ENCODE measurements at places on chromosomes 12 and 14.

- DNase-seq = no peak
Measured at GRCh38 chr12:109291117-109291516, 18.0 kb downstream of the FOXN4 start.

DNA sequence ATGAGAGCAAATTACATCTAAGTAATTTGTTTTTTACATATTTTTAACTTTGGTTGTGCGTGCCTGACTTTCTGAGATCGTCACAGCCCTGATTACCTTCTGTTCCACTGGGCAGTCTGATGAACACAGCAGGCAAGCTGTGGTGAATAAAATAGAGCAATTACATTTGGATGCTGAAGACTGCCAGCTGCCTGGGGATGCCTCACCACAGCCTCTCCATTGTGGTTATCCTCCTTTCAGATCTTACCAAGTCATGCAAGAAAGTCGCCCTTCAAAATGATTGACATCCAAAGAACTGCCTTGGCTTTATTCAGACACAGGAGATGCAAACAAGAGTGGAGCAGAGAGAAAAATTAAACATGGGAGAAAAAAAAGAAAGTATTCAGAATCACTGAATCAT lies 456.6 kb upstream of the TMPO start:
- DNase-seq = no peak

DNA sequence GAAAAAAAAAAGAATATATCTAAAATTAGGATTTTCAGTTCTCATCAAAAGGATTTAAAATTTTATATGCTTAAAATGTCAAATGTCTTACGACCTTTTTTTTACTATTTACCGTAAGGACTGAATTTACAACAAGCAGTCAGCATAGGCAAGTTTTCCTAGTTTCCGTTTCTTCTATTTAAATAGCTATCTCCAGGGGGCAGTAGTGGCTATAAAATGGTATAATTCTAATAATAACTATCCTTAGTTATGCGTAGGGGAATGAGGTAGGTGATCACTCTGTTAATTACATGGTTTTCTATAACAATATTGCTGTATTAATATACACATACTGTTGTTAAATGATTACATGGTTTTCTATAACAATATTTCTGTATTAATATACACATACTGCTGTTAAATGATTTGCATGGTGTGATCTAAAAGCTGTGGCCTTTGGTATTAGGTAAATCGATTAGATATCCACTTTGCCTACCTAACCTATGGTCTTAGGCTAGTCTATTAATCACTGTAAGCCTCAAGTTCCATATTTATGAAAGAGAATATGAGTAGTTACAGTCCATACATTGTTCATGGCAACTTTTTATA lies 217.7 kb upstream of the PDZRN4 start:
- no peak for DNase-seq

GRCh38 chr12:109580684-109581333 lies 7.2 kb downstream of the MVK start:
- no peak for DNase-seq

DNA sequence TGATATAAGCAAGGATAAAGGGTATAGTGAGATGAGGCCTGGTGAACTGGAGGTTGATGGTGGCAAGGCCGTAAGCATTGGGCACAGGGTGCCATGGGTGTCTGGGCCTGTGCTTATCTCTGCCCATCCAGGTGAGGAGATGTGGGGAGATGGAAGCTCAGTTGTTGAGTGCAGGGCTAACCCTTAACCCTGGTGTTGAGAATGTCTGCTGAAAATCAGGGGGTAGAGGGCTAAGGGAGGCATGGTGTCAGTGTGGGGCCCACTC lies 86.1 kb downstream of the SYNE2 start:
- DNase-seq = no peak

Measured in stimulated activated CD4-positive, alpha-beta T cell treated with anti-CD3 and anti-CD28 coated beads, TNF-alpha, amount 100 ng/mL, for 48 hours (primary cell).